Fibroblast of skin of right biceps (primary cell): ENCODE measurements at places on chromosomes 4 and X.

- no peak for DNase-seq
These were observed 20.1 kb downstream of the LYAR start for GRCh38 chr4:4269856-4270255.

- DNase-seq = peak; percentile 98
These were observed 186.5 kb downstream of the BANK1 start for GRCh38 chr4:101977076-101977475.

DNA sequence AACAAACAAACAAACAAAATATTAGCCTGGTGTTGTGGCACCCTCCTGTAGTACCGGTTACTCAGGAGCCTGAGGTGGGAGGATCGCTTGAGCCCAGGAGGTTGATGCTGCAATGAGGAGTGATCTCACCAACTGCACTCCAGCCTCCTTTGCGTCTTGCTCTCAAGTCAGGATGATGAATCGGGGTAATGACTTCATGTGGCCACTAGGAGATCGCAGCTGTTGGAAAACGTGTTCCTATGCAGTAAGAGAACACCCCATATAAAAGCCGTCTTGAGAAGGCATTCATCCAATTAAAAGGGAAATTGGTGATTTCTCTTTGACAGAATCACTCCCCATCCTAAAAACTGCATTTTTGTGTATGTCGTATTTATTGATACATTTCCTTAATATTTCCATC is 6.9 kb downstream of the CCNB3 start:
- DNase-seq = peak; percentile 3

DNA sequence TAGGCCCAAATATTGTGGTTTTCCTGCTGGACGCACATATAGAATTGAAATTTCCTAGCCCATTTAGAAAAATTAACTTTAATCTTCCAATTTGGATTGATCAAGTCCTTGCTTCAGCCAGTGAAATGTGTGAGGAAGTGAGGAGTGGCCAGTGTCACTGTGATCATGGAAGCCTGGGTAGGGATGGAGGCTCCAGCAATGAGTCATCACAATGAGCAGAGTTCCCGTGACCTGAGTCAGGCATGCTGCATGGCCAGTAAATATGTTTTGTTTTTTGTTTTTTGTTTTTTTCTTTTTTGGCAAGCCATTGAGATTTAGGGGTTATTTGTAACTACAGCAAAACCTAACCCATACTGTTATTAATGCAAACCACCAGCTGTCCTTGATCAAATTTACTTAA is 52.1 kb downstream of the IDS start:
- peak; percentile 35 for DNase-seq

GRCh38 chrX:31572360-31572759 is 500.5 kb upstream of the FTHL17 start:
- peak; percentile 53 for DNase-seq

DNA sequence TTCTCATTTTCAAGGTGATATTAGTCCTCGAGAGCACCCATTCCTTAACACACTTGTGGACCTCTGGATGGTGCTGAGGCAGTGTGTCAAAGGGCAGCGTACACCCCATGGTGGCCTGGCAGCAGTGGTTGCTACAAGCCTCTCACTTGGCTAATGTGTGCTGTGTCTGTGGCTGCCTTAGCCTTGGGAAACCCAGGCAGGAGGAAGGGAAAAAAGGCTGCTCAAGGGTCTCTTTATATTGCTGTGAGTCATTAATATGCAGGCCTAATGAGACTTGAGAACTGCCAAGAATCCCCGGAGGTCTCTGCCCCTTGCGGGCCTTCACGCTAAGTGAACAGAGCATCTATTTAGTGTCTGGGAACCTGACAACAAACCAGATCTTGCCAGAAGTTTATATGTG is 7.0 kb downstream of the PCDH10 start:
- DNase-seq = no peak

DNA sequence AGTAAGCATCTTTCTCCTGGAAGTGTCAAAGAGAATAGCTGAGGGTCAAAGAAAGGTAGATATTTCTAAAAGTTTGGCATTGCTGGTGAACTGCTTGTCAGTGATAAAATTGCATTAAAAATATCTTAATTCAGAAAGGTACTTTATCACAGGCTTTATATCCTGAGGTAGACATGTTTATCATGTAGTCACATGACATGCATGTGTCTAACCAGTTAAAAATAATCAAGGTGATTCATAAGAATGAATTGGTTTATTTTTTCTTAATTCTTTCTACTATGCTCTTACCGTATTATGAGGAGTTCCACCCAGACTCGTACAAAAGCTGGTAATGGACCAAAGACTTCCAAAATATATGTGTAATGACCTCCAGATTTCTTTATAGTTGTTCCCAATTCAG is 6.1 kb downstream of the SLC7A11 start:
- DNase-seq = peak; percentile 28

GRCh38 chr4:31974490-31975002 is 1254.4 kb downstream of the PCDH7 start:
- DNase-seq = no peak

DNA sequence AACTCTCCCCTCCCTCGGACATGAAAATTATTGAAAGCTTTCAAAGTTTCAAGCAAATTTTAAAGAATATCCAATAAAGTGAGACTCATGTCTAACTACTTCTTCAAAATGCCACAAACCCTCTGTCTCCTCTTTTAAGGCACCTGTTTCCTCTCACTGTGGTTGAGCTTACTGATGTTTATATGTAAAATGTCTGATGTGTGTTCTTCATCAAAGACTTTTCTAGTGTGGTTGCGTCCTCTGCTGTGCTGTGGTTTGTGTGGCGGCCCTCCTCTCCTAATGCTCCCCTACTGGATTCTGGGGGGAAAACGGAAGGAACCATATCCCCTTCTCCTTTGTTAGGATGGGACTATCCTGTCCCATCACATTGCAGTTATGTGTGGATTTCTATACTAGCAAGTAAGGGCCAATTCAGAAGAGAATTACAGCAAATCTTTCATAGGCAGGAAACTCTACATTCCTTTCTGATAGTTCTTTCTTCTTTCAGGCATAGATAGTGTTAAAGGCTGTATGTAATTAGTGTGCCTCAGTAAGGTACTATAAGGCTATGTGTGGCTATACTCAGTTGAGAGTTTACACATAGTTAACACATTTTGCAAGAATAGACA is 221.0 kb upstream of the GPRIN3 start:
- DNase-seq = no peak

DNA sequence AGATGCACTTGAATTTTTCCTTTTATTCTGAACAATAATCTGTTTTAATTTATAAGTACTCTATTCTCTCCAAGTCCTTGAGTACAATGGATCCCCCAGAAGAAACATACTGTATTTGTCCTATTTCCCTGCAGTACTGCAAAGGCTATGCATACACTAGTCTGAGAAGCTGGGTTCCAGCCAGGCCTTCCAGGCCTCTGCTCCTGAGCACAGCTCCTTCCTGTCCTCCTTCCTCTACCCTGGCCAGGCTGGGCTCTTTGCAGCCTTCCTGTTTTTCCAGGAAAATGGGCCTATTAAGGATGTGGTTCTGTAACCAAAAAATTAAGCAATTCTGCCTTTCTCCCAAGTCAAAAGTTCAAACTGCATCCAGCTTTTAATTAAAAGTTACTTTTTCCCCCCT is 68.0 kb upstream of the STIM2 start:
- no peak for DNase-seq

DNA sequence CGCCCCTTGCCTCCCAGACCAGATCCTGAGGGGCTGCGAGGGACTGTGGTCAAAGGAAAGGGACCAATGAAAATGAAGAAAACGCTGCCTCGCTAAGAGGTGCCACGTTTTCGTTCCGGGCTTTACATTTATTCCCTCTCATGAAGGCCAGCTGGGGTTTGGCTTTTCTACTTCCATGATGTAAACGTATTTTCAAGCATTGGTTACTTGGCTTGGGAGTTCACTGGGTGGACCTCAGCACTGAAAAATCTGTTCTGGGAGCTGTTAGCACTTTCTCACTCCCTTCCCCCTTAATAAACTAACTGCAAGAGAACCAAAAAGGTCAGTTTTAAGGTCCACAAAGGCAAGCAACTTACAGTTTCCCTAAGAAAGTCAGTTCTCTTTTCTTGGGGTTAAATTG is 40.6 kb upstream of the ADGRG2 start:
- no peak for DNase-seq

DNA sequence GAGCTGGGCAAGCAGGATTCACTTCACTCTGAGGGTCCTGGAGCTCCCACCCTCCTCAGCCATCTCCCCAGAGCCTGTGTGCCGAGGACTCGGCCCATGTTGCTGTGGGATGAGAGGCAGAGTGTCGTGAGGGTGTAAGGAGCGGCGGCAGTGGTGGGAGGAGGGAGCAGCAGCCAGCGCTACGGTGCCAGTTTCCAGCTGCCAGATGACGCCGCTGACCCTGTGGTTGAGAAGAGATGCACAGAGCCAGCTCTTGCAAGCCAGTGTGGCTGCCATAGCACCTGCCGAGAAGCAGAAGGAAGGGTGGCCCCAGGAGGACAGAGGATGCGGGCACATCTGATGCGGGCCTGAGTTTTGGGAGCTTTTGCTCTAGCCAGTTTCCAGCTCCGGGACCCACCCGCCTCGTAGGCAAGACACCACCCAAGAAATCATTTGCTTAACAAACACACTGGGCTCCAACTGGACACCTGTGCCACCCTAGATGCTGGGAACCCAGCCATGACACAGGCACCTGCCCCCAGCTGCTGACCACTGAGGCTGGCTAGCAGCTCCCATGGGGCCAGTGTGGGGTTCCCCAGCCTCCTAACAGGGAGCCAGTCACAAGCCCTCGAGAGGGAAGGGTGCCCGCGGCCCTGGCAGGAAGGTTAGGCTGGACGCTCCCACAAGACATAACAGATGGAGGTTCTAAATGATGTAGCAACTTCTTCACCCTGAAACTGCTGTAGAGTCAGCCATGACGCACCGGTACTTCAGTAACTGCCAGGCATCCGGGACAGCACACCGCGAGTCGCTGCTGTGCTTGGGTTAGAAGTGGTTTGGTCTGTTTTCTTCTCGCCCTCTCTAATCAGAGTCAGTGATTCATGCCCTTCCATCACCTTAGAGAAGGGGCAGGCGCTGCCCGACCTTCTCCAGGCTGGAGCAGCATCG is 8.9 kb downstream of the MSANTD1 start:
- peak; percentile 58 for DNase-seq

DNA sequence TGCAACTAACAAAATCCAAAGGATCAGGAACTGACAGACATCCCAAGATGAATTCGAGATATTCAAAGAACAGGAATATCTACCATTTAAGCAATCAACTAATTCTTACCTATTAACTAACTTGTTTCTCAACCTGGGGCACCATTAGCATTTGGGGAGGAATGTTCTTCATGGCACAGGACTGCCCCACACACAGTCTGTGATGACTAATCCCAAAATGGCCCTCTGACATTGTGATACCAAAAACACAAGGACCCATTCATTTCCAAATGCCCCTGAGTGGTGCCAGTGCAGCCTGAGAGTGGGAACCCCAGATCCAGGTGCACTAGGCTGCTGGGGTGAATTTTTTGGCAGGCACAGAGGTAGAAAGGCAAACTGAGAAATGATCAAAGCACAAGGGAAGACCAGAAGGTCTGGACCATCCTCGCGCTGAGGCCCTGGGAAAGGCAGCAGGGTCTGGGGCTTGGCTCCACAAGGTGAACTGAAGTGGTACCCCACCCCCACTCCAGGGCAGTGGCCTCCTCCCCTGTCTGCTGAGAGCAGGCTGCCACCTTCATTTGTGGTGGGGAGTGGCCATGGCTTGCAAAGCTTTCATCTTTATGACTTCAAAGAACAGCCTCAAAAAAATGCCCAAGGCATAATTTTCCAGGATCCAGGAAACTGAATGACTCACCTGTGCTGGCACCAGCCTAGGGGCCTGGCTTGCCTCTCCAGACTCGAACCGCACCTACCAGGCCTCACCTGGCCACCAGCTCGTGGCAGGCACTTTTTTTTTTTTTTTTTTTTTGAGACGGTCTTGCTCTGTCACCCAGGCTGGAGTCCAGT is 122.4 kb downstream of the BCOR start:
- no peak for DNase-seq

DNA sequence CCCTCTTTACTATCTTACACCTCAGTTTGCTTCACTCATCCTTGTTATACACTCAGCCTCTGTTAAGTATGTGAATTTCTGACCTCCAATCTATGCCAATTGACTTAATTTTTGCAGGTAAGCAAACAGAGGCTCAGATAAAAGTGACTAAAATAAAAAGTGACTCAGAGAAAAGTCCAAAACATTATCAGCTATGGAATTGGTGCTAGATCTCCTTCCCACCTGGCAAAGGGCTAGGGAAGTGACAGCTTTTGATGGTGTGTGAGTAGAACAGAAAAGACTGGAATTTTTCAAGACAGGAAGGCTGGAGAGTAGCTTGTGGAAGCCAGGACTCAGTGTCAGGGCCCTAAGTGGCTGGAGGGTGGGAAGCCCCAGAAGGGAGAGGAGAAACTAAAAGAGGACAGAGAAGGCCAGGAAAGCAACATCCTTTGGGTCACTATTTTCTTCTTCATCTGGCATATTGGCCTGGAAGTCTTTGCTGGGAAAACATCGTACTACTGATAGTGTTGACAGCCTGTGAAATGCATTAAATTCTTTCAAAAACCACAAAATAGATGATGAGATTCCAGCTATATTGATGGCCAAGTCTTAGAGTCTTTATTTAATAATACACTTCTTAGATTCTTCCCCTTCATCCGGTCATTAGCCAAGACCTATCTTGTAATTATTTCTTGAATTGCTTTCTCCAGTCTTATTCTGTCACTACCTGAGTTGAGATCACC is 392.8 kb downstream of the RAPGEF2 start:
- peak; percentile 65 for DNase-seq

DNA sequence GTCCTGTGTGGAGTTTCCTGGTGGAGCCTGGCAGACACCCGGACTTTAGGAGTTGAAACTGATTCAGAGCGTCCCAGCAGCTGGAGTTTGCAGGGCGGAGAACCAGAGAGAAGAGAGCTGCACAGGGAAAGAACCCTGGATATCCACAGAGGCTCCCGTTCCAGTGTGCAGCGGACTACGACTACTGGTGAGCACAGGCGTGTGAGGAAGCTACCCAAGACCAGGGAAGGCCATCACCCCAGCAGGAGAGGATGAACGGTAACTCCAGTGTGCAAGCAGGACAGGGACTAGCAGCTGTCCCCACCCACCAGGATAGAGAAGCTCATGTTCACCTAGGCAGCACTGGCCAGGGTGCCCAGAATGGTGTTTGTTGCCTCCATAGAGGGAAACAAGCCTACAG is 2.3 kb downstream of the LAGE3 start:
- no peak for DNase-seq

GRCh38 chr4:19936476-19936875 is 315.2 kb upstream of the SLIT2 start:
- DNase-seq = peak; percentile 86

DNA sequence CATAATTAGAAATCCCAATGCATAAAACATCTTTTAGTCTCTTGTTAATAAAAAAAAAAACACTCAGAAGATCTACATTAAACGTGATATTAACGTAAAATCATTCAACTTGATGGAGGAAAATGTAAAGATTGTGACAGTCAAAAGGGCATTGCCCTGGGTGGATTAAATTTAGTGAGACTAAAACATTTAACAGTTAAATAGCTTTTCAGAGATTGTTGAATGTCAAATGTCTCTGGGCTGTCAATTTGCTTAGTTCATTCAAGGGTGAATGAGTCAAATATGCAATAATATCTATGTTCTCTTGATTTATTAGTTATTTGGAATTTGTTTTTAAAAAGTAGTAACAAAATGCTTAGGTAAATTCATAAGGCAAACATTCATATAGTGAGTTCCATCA is 836.6 kb upstream of the PCDH10 start:
- no peak for DNase-seq
